ENCODE measurements at places on chromosomes 3 and 15. TPM values are rescaled to one million over a fixed set of nuclear protein-coding genes. Genes with fewer than 3 reads are reported as not detected.

ZPLD1 gene
- total RNA-seq, result not detected

SRGAP3 gene
- not detected for total RNA-seq

GOLGA6L7 gene
- total RNA-seq, result not detected

FAN1 gene
- 11.7 TPM for total RNA-seq

JMJD7 gene
- 15.0 TPM for total RNA-seq

PLA2G4D gene
- total RNA-seq, result not detected

GABRB3 gene
- total RNA-seq, result not detected

PCOLCE2 gene
- total RNA-seq, result not detected

MUSTN1 gene
- total RNA-seq, result 2.2 TPM

ALDH1A3 gene
- 5.8 TPM for total RNA-seq

MAP3K13 gene
- total RNA-seq, result 20.2 TPM

LYZL4 gene
- total RNA-seq, result not detected

FGD5 gene
- 134 TPM for total RNA-seq

GCNT3 gene
- total RNA-seq, result not detected

MAGI1 gene
- 47.7 TPM for total RNA-seq

CKMT1B gene
- total RNA-seq, result not detected

CDHR4 gene
- total RNA-seq, result not detected

GOLGA8S gene
- total RNA-seq, result 0.55 TPM

ZBED2 gene
- total RNA-seq, result not detected

GOLGA8Q gene
- 1.1 TPM for total RNA-seq

CAMK2N2 gene
- total RNA-seq, result not detected

MORC1 gene
- total RNA-seq, result not detected

BFSP2 gene
- total RNA-seq, result not detected

CHRNA3 gene
- not detected for total RNA-seq

SLC25A36 gene
- 37.4 TPM for total RNA-seq

NR1I2 gene
- not detected for total RNA-seq

TWF2 gene
- 82.6 TPM for total RNA-seq

CMC1 gene
- total RNA-seq, result 18.6 TPM

AGBL1 gene
- not detected for total RNA-seq

PRSS50 gene
- not detected for total RNA-seq

LEKR1 gene
- total RNA-seq, result 0.21 TPM

SLCO2A1 gene
- total RNA-seq, result 1.4 TPM

GOLGA8N gene
- total RNA-seq, result 4.8 TPM
